ENCODE measurements at places on chromosomes 5 and 9. TPM values are rescaled to one million over a fixed set of nuclear protein-coding genes. Genes with fewer than 3 reads are reported as not detected.

- DNase-seq: peak; percentile 3
- no peaks in the 10 kb centered on the region for H3K4me1 ChIP-seq
- no peak overlapping the region for H3K4me3 ChIP-seq
- H3K36me3 ChIP-seq: no peaks in the 10 kb centered on the region
- no peaks in the 10 kb centered on the region for H3K27me3 ChIP-seq
Measured at GRCh38 chr5:97629276-97629675, 446.2 kb upstream of the RIOK2 start.

DNA sequence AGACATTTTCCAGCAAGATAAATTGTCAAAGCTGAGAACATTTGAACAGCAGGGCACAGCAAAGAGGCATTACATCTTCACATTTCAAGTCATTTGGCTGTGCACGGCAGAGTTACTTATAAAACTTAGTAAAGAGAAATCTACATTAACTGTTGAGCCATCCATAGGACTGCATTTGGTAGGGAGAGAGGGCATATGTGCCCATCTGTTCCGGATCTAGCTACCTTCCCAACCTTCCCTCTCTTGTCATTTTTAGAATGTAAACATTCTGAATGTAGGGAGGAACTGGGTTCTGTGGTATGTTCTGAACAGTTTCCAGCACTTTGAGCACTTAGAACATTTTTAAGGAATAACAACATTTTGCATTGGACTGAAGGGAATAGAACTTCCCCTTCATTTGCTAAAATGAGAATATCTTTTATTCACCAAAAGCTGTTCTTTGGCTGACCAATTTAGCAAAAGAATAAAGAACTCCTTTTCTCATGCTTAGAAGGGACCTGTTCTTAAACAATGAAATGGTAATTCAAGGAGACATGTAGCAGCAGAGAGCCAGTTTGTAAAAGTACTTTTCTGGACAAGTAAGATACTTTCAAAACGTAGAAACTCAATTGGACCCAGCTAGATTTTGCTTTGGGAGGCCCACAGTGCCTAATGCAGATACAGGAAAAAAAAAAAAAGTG, 104.4 kb downstream of the CETN3 start:
- peak; percentile 17 for DNase-seq
- H3K27me3 ChIP-seq: no peaks in the 10 kb centered on the region
- H3K36me3 ChIP-seq: no peaks in the 10 kb centered on the region
- H3K4me1 ChIP-seq: peaks cover 21% of the 10 kb centered on the region
- peak overlapping the region; percentile 35 for H3K4me3 ChIP-seq

DNA sequence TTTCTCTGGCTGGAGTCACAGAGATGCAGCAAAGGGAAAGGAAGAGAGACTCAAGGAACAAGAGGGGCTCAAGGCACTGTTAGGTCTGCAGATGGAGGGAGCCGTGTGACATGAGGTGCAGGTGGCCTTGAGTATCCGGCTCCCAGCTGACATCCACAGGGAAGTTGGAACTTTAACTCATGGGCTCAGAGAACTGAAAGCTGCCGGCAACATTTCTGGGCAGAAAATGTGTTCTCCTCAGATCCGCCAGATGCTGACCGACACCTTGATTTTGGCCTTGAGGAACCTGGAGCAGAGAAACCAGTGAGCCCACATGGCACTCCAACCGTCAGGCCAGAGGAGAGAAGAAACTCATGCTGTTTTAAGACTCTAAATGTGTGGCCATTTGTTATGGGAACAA, 258.1 kb upstream of the IRX2 start:
- H3K27ac ChIP-seq: no peak overlapping the region
- DNase-seq: no peak
- H3K27me3 ChIP-seq: no peaks in the 10 kb centered on the region
- H3K4me3 ChIP-seq: no peak overlapping the region
- no peaks in the 10 kb centered on the region for H3K4me1 ChIP-seq
- no peaks in the 10 kb centered on the region for H3K36me3 ChIP-seq

DNA sequence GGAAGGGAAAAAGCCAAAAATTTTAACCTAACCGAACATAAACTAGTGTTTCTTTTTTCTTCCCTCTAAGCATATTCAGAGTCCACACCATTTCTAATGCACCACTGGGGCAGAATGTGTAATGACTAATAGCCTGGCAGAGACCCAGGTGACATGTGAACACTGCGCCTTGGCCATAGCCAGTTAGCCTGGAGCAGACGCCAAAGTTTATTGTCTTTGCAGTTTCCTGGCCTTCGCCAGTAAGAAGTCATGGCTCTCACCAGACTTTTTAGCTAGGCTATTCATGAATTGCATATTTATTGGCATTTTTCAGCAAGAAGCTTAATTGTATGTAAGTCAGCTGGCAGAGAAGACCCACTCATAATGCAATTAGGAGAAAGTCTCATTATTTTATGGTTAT, 182.8 kb upstream of the SLC27A6 start:
- DNase-seq: no peak
- H3K4me3 ChIP-seq: no peak overlapping the region
- no peaks in the 10 kb centered on the region for H3K27me3 ChIP-seq
- peaks cover 16% of the 10 kb centered on the region for H3K4me1 ChIP-seq
- H3K36me3 ChIP-seq: no peaks in the 10 kb centered on the region

GRCh38 chr5:129177451-129177850, 82.9 kb downstream of the ISOC1 start:
- H3K27me3 ChIP-seq: no peaks in the 10 kb centered on the region
- no peaks in the 10 kb centered on the region for H3K4me1 ChIP-seq
- H3K4me3 ChIP-seq: no peak overlapping the region

- H3K27ac ChIP-seq: no peak overlapping the region
- no peak overlapping the region for H3K4me3 ChIP-seq
- no peaks in the 10 kb centered on the region for H3K36me3 ChIP-seq
- DNase-seq: no peak
- no peaks in the 10 kb centered on the region for H3K4me1 ChIP-seq
Measured at GRCh38 chr9:118023644-118024043, 319.4 kb downstream of the TLR4 start.

GRCh38 chr9:75891771-75892215, 1.3 kb downstream of the PCSK5 start:
- peaks cover 53% of the 10 kb centered on the region for H3K4me1 ChIP-seq
- no peak overlapping the region for H3K27ac ChIP-seq
- no peaks in the 10 kb centered on the region for H3K36me3 ChIP-seq
- H3K27me3 ChIP-seq: peaks cover 19% of the 10 kb centered on the region
- peak; percentile 60 for DNase-seq

- DNase-seq: peak; percentile 25
- no peak overlapping the region for H3K4me3 ChIP-seq
- H3K27me3 ChIP-seq: no peaks in the 10 kb centered on the region
- H3K36me3 ChIP-seq: no peaks in the 10 kb centered on the region
Measured at GRCh38 chr9:107260437-107261081, 22.5 kb upstream of the RAD23B start.

DNA sequence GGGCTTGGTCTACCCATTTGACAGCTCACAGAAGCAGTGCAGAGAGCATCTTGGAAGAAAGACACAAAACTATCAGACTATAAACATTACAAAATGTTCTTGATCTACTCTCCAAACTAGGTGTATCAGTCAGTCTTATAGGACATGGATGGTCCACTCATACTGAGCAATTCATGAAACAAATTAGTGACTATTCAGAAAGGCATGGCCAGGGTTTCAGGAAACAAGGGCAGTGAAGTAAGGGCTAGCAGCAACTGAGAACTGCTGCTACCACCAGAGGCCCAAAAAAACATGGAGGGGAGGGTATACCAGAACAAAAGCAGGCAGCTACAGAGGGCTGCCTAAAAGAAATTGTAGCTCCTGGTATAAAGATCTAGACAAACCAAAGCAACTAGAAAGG, 287.0 kb downstream of the PIK3R1 start:
- no peaks in the 10 kb centered on the region for H3K4me1 ChIP-seq
- peaks cover 12% of the 10 kb centered on the region for H3K36me3 ChIP-seq
- H3K27me3 ChIP-seq: no peaks in the 10 kb centered on the region
- no peak overlapping the region for H3K27ac ChIP-seq
- no peak for DNase-seq

The CORO2A gene
- 27.6 TPM for total RNA-seq

The TAF11L12 gene
- not detected for total RNA-seq

The ZFP37 gene
- 5.0 TPM for total RNA-seq

The NEURL1B gene
- 11.4 TPM for total RNA-seq

The LRRC70 gene
- total RNA-seq: 1.7 TPM

The TYRP1 gene
- total RNA-seq: not detected

The GAPT gene
- not detected for total RNA-seq

The LCP2 gene
- total RNA-seq: 0.38 TPM
